ENCODE measurements at places on chromosomes 5 and 9.

DNA sequence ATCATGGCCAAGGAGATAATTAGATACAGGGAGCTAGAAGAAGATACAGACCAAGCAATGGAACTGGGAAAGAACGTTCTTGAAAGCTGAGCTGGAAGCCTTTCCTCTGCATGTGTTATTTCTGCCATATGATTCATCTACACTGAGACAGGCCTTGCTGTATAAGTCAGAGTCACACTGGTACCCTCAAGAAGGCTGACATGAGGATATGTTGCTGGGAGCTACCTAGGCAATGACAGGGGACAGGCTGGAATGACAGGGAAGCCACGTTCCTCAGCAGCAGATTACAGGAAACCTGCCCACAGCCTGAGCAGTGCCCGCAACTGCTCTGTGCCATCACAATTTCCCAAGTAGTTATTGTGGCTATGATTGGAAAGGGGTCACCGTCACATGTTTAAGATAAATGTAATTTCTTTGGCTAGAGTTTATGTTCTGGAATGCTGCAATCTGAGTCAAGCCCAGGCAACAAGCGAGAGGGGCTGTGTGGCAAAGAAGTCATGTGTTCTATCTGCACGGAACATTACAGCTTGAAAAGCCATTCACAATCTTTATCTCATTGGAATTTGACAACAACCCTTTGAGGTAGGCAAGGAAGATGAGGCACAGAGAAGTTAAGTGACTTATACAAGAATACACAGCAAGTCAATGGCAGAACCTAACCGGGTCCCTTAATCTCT is 108.2 kb downstream of the TTLL11 start:
- no peak for DNase-seq

GRCh38 chr5:115946655-115947054 is 15.6 kb upstream of the LVRN start:
- no peak for DNase-seq

GRCh38 chr9:23717505-23717904 is 108.5 kb downstream of the ELAVL2 start:
- no peak for DNase-seq

- DNase-seq, result no peak
Observed at GRCh38 chr5:140630292-140631035, 2.5 kb downstream of the CD14 start.
